SHP77 treated with DMSO at 0.1 percent for 48 hours (cell line): ENCODE measurements at places on chromosomes 7 and 10.

DNA sequence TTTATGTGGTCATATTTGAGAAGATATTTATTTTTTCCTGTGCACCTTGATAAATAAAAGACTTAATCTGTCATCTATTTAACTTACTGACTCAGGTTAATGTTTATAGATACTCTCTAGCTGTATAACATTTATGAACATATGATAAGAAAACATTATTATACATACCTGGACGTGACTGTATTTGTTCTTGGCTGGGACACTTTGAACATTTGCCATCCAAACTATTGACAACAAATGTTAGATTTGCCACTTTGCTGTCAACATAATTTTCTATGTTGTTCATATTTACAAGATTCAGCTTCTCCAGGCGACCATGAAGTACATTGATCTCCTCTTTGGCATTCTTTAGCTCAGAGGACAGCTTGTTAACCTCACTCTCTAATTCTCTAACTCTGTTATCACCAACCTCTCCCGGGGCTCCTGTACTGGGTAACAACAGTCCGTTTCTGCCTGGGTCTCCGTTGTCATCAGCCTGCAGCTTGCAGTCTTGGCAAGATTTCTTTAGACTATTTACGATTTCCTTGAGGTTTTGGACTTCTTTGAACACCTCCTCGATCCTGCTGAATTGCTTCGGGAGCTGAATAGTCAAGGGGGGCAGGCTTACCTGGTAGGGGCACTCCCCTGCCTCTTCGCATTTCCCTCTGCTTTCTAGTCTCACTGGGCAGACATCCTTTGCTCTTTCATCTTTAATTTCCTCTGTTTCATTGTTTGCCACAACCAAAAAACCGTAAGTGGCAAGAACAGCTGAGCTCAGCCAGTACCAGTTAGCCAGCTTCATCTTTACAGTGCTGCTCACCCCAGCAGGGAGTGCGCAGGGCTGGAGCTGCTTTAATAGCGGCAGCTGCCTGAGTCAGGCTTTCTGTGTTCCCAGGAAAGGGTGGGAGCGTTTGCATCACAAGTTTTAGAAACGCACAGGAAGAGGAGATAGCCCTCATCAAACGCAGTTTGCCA is at the start of gene FGL2:
Gene FGL2, minus strand, starts transcription at position 807 of the 954 bp plus-strand sequence. Its CDS starts 26 bp downstream, at position 781.
- DNase-seq: no peak

- DNase-seq: no peak
Observed at GRCh38 chr7:52944921-52945320, 90.5 kb upstream of the POM121L12 start.

DNA sequence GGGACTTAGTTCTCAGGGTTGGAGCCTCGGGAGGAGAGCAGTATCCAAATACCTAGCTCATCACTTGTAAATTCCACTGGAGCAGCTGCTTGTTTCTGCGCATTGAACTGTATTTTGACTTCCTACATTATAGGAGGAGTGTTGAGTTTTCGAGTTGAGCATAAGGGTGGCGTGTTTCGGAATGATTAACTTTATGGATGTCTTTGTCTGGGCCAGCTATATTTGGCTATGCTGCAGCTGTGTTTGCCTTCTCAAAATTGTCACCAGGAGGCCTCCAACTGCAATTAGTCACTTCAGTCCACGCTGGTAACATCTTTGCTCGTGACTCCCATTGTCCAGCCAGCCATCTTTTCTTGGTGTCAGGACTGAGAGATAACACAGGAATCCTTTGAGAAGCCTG is 9.1 kb downstream of the CELF2 start:
- no peak for DNase-seq

GRCh38 chr10:63515002-63515763 is 6.0 kb upstream of the REEP3 start:
- no peak for DNase-seq

DNA sequence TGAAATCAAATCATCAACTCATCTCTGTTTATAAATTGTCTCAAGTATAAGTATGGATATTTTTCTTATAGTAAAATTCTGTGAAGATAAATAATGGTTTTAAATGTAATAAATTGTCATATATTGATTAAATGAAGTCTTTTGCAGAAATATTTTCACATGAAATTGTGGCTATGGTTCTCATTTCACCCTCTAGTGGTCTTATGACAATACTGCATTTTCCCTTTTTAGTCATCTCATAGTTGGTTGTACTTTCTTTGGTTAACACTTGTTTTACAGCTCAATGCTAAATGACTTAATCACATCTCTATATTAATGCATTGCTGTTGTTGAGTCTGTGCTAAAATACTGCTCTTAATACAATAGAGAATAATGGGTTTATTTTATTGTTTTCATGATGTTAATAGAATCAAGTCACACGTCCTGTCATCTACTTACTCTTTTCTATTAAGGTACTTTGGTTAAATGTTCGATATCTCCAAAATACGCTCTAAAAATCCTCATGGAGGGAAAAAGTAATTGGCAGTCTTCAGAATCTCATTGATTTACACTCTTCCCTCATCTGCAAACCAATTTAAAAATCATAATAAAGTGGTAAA is 38.0 kb upstream of the CACNA2D1 start:
- DNase-seq: peak; percentile 1

DNA sequence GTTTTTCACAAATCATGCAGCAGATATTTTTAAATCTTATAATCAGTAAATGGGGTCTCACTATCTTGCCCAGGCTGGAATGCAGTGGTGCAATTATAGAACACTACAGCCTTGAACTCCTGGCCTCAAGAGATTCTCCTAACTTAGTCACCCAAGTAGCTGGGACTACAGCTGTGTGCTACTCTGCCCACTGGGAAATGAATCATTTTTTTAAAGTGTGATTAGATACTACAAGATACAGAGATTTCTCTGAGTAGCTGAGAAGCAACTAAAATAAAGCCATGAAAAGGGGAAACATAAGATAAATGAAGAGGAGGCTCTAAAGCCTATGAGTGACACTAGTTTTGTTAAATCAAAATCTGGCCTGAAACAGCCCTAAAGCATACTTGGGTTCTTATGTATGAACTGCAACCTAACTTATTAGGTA is 119.7 kb downstream of the JMJD1C start:
- no peak for DNase-seq

DNA sequence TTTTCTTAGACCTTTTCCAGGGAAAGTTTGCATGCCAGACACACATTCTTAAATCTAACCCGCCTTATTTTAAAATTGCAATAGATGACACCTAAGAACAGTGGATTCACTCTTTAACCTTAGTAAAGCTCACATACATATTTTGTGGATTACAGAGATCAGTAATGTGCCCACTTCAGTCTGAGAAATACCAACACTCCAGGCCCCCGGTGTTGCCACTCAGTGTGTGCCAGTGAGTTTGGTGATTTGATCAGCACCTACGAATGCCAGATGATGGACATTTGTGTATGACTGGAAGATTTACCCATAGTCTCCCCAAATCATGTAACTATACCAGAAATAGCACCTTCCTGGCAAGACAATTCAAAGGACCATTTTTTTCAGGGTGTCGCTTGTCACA is 2.6 kb downstream of the LRRN3 start:
- no peak for DNase-seq

DNA sequence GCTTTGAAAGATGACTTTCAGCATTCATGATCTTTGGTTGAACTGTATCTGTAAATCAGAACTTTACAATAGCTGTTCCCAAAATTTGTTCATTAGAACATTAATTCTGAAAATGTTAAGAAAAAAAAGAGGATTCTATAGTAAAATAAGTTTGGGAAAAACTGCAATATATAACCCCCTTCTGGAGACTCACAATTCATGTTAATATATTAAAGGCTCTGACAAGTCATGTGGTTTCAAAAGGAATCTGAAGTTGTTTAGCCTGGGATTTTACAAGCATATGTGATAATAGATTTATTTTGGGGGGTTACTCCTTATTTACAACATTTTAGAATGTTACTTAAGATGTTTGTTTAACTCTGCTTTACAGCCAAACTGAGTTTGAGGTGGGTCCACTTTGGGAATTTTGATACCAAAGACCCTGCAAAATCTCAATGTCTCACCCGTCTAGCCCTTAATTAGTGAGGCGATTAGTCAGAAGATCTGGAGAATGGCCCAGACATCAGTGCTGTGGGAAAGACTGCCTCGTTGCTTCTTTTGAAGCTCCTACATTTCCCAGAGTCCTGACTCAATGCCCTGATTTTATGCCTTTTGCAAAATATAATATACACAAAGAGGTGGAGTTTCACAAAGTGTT is 40.0 kb downstream of the CDK1 start:
- DNase-seq: no peak

DNA sequence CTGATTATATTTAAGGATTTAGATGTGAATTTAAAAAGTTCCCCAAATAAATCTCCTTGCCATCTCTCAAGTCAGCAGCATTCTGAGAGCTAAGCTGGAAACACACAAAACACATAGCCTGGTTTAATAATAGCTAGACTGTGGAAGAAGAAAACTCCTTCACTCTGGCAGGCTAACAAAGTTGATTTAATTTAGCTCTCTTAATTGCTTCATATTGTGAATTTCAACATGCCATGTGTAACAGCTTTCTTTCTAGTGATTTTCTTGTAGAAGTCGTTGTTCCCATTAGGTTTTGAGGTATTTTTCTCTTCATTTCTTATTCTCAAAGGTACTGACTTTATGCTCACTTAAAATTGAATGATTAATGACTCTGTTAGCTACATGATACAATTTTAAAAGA is 216.8 kb upstream of the AKR1E2 start:
- DNase-seq: no peak

DNA sequence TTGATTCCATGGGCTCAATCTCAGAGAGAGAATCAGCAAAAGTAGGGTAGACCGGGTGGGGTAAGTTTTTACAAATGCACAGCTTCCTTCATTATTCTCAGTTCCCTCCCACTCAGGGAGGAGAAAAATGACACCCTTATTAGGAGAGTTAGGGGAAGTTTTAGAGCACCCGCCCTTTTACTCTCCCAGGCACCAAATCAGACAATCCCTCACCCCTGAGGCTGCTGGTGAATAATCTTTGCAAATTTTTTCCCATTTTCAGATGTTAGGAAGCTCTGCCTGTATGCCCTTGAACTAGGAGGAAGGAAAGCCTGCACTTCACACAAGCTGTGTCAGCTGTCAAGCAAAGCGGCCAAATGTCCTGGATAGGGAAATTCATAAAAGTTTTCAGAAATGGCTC is 834.9 kb downstream of the GRID1 start:
- no peak for DNase-seq

DNA sequence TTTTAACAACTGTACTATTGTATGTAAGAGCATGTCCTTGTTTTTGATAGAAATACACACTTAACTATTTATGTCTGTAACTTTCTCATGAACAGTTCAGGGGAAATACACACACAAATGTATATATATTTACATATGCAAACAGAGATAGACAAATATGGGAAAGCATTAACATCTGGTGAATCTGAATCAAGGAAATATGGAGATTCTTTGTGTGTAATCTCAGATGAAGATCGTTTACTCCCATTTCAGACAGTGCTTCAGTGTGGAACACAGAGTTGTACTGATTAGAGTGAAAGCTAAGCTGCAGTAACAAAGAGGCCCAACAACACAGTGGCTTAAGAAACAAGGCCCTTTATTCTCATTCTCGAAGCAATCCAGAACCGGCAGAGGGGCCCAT is 26.3 kb upstream of the NPVF start:
- DNase-seq: no peak

GRCh38 chr7:75639071-75639885 is 99.5 kb downstream of the HIP1 start:
- DNase-seq: no peak

DNA sequence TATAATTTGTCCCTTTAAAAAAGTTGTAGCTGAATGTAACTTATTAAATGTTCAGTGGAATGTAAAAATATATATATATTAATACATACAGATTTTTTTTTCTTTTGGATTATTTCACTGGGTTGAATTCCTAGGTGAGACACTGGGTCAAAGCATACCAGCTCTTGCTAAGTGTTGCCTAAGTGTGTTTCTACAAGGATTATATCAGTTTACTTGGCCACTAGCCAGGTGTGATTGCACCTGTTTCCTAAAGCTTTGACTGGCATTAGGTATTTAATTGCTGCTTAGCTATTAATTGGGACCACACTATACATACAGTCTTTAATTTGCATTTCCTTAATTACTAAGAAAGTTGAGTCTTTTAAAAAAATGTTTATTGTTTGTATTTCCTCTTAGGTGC is 5.5 kb upstream of the ELOVL3 start:
- DNase-seq: no peak
